ENCODE measurements at places on chromosomes 1 and 21.
A peak's percentile ranks its signal among the peaks of the same experiment; 100 is the strongest.

DNA sequence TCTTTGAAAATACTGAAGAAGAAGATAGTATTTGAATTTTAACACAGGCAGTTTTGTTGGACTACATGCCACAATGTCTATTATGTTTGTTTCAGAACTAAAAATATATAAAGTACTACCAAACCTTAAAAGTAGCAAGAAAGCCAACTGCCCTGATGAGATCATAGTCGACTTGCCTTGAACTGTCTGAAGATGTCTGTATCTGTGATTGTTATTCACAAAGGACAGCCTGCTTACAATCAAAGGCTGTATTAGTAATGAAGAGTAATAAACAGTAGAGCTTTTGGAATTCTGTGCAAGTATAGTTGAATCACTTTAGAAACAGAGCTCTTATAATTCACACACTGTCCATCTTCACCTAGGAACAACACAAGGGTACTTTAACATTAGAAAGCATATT, 228.3 kb downstream of the NCAM2 start:
- DNase-seq, result no peak

GRCh38 chr1:226349801-226350518, 41.0 kb upstream of the LIN9 start:
- no peak for DNase-seq

DNA sequence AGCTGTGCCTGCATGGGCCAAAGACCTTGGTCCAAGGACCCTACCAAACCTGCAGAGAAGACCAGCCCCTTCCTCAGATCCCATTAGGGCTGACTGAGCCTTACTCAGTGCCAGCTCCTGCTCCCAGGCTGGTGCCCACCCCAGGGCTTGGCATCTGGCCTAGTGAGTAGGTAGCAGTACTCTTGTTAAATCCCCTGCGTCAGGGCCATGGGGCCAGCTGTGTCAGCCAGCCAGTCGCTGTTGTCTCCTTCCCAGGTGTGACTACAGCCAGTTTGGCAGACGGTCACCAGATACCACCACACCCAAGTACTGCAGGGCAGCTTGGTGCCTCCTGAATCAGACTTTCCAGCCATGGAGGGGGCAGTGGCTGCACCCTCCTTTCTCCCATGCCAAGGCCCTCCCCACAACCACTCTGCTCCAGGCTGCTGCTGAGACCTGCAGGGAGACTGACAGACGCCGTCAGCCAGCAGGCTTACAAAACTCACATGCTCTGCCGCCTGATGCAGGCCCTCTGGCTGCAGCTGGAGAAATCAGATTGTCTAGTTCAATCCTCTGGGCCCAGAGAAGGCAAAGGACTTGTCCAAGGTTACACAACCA, 3.0 kb downstream of the TENT5B start:
- no peak for DNase-seq

DNA sequence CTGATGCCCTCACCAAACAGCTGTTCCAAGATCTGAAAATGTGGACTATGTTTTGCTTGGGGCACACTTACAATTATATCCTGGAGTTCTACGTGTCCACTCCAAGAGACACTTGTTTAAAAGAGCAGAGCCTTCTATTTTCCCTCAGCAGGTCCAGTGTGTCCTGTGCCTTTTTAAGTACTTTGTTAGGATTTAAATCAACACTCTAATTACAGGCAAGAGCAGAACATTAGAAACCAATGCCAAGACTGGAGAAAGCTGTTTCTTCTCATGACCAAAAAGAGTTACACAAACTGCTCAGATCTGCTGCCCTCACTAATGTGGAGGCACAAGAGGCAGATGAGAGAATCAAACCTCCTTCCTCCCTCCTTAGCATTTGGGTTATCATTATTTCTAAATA, 452.9 kb downstream of the LMO4 start:
- DNase-seq, result no peak

DNA sequence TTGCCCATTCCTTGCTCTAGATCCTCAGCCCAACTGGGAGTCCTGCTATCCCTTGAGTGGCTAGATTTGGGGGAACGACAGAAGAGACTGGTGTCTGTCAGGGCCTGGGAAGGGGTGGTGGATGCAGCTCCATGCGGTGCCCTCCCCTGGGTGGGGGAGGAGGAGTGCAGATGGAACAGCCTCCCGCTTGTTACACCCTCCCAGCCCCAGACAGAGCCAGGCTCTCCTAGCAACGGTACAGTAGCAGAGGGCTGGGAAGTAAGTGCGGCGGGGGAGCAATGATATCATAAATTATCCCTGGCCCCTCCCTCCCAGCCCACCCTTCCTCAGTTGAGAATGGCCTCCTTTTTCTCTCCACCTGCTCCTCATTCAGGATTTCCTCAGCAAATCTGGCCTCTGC, 37.2 kb downstream of the RHBG start:
- DNase-seq, result peak; percentile 60

DNA sequence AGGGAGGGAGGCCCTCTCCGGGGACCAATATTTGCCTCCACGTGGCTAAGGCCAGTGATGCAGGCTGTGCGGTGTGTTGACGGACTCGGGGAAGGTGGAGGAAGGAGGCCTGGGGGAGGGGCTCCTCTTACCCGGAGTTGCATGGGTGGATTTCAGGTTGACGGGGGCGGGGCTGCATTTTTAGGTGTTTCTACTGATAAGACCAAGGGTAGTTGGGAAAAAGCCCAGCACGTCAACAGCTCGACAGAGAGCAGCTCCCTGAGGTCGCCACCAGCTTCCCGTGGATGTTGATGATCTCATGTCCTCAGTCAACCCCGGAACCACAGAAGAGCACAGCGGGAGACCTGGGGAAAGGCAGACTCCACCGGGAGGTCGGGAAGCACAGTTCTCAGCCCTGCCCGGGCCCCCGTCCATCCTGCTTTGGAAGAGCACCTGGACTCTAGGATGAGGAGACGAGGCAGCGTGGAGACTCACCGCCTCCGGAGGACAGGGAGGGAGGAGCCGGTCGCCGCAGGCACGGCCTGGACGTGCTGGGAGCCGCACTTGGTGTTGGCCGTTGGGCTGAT, 32.9 kb upstream of the COL6A1 start:
- no peak for DNase-seq

- DNase-seq, result no peak
Observed at GRCh38 chr1:5814046-5814619, 178.1 kb downstream of the NPHP4 start.

- DNase-seq, result no peak
Observed at GRCh38 chr1:8263791-8264190, 54.1 kb upstream of the SLC45A1 start.

DNA sequence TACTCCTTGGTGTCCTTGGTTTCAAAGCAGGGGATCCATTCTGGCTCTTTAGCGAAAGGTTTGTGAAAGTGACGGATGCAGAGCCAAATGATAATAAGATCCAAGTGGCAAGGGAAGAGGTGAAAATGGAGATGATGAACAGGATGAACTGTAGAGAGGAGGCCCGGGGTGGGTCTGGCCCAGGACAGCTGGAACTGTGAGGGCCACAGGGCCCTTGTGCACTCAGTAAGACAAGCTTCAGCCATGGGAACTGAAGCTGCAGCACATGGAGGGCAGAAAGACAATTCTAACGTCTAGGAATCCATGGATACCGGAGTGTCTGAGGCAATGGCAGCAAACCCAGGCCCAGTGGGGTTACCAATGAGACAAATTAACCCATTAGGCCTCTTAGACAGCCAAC, 4.8 kb downstream of the KCNA2 start:
- DNase-seq, result no peak

DNA sequence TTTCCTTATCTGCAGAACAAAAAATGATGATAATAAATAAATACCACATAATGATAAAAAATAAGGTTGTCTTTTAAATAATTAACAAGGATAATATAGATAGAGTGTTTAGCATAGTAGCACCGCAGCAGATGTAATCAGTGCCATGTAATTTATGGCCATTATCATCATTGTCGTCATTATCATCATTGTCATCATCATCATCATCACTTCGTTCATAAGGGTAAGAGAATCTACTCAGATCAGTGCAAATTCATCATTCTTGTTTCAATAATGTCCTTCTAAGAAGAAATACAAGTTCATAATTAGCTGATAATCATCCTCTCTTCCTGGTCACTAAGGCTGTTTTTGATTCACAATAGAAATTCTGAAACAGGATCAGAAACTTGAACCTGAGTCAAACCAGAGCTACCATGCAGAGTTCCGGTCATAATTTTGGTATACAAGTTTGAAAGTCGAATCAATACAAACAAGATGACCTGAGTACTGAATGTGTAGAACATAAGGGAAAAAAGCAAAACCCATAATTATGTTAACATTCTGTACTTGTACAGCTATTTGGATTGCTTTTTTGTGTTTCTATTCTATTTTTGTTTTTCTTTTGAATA, 172.0 kb downstream of the LRRC40 start:
- no peak for DNase-seq

DNA sequence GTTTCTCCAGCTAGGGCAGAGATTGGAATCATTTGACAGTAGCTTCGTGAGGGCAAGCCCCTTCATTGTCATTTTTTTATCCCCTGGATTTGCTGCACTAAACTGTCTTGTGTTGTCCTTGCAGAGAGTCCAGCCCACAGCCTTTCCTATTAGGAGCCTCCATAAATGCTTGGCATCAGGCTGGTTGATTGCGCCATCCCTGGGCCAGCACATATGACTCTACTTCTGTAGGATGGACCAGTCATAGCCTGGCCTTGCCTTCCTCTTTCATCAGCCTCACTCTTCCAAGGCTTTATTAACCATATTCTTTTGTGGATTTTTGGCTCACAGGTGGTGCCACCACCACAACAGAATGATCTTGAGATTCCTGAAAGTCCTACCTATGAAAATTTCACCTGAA, 31.4 kb downstream of the LY9 start:
- no peak for DNase-seq

DNA sequence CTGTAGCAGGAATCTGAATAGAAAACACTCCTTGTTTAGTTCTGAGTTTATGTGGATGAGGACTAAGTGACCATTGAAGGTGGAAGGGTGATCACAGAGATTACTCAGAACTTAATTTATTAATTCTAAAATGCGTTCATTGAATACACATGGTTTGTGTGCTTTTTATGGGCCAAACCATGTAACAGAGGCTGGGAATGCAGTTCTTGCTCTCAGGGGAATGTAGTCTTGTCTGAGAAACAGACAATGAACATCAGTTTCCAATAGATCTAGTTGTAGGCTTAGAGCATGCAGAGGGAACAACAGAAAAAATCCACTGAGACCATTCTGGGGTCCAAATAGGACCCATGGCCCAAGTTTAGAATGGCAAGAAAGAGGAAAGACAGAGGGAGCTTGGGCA, 46.1 kb downstream of the ITSN1 start:
- no peak for DNase-seq

DNA sequence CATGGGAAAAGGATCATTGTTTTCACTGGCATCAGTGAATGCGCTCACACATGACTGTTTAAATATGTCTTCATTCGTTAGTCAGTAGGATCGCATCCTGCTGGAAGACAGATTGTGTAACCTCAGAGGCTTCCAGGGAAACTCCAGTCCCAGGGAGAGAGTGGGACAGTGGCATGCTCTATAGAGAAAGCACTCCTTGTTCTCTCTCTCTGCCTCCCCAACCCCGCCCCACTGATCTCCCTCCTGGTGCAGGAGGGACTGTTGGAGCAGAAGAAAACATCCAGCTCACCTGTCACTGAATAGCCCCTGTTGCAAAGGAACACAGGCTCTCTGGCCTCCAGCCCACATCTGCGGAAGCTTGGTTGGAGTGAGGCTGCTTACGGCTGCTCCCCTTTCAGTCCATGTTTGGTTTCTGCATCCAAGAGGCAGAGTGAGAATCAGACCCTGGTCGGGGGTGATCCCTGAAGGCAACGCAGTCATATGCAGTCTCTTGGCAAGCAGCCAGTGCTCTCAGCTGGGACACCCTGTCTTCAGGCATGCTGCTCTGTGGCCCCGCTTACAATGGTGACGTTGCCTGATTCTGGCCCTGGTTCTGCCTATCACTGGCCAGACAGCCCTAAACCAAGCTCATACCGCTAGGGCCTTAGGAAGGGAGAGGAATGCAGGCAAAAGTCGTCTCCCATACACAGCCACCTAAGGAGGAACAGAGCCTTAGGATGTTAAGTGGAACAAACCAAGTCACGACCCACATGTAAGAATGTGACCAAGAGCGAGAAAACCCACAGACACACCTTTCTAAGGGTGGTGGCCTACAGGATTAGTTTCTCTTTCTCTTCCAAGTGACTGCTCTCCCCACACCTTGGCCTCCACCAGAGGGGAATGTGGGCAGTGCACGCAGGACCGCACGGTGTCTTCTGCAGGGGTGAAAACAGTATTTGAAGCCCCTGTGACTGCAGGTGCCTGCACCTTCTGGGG, 39.7 kb downstream of the BACE2 start:
- DNase-seq, result peak; percentile 17

- DNase-seq, result no peak
Observed at GRCh38 chr1:69492286-69492685, 75.4 kb upstream of the LRRC7 start.

DNA sequence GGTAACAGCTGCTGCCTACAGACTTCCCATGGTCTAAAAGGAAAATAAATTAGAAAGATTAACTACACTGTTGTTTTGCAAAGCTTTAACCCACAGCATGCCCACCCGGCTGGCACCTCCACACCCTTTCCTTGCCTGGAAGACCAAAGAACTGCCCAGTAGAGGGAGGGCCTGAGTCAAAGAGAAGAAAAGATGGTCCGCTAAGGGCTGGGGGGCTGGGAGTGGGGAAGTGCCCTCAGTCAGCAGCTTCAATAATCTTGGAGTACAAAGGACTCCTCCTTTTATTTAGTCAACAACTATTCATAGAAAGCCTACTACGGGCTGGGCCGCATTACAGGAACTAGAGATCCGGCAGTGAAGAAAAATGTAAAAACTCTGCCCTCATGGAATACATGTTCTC, 40.6 kb downstream of the ERI3 start:
- DNase-seq, result peak; percentile 32

GRCh38 chr1:51519048-51519864, at the start of gene EPS15:
Gene EPS15, minus strand, starts transcription at chr1:51519266. Its CDS starts 35 bp downstream, at chr1:51519231.
- DNase-seq, result peak; percentile 88

GRCh38 chr1:147611021-147611426, 59.3 kb downstream of the ACP6 start:
- no peak for DNase-seq

GRCh38 chr1:227295609-227296008, 22.7 kb downstream of the CDC42BPA start:
- DNase-seq, result no peak

DNA sequence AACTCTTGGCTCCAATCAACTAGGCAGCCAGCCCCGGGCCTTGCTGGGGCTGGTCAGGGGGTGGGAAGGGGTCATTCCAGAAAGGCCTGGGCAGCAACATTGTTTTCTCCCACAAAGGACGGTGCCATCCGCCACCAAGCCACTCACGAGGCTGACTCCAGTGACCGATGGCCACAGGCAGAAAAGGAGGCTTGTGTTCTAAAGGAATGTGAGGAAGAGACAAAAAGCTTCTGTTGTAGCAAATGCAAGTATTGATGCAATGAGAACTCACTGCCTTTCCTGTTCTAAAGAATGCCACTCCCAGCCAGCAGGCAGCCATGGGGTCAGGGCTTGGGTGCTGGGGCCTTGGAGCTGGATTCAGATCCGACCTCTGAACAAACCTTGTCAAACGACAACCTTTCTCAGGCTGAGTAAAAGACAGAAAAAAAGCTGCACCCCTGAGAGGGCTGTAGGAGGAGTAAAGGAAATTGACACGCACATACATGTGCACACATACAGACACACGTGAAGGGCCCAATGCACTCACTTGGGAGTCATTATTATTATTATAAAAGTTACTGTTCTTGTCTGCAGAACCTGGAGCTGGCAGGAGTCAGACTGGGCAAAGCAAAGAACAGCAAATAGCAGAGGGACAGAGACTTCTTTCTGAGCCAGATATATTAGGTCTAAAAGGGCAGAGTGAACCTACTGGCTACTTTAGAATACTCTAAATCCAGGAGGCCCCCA, 13.9 kb upstream of the PRMT2 start:
- no peak for DNase-seq

- no peak for DNase-seq
Observed at GRCh38 chr1:89198491-89199072, at the start of gene GBP4. Gene GBP4, minus strand, starts transcription at chr1:89198942. Its CDS starts 108 bp downstream, at chr1:89198834.

GRCh38 chr21:35044770-35045541, 4.1 kb downstream of the RUNX1 start:
- no peak for DNase-seq
